Astrocyte of the spinal cord (primary cell): ENCODE measurements at places on chromosomes 13 and 19.

GRCh38 chr13:21813110-21813509 is 142.2 kb downstream of the FGF9 start:
- DNase-seq: no peak

DNA sequence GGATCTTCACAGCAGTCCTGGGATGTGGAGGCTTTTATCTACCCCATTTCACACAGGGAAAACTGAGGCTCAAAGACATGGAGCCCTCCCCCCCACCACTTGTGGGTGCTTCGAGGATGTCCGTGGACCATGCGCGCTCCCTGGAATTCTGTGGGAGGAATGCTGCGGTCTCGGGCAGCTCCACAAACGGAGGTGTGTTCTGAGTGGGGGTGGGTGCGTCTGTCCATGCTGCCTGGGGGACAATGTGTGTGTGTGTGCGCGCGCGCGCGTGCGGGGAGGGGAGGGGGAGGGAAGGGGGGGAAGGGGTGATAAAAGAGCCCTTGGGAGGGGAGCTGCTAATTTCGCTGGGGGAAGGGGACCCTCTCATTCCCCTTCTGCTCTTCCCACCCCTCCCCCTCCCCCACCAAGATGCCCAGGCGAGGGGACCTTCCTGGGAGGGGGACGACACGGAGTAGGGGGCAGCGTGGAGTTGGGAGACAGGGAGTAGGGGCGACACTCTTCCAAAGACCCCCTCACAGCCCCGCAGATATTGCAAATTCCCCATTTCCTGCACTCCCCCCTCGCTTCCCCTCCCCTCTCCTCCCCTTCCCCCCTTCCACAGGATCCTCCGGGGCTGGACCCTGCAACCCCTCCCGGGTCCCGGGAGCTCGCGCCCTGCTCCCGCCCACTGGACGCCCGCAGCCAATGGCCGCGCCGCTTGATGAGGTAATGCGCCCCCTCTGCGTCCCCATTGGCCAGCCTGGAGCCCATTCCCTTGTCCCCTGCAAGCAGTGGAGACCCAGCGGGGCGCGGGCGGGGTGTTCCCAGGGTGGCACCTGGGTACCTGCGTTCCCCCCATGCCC is 18.9 kb upstream of the ZNRF4 start:
- peak; percentile 55 for DNase-seq

- DNase-seq: peak; percentile 80
These were observed 41.9 kb upstream of the POSTN start for GRCh38 chr13:37640499-37640898.

DNA sequence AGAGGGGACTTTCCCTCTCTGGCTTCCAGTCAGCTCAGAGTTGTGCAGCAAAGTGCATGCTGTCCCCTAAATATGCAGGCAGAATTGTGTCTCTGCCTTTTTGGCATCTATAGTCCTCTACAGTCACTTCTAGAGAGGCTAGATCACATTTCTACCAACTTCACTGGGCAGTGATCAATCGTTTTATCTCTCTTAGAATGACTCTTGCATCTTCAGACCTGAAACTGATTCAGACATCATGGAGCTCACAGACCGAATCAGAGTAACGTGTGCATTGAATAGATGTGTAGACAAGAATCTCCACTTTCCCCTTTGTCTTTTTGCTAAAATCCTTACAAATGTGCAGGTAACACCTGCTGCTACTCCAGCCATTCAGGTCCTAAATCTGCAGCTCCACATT is 6.2 kb downstream of the ZNF253 start:
- no peak for DNase-seq

DNA sequence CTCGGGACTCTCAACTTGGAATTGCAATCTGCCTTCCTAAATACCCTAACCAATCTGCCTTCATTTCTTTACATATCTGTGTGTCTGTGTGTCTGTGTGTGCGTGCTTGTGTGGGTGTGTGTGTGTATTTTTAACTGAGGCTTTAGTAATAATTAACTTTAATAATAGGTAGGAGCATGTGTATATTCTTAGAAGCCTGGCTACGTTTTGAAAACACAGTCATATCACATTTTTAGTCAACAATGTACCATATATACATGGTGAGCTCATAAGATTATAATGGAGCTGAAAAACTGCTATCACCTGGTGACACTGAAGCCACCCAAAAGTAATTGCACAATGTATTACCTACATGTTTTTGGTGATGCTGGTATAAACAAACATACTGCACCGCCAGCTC is 65.4 kb upstream of the ATXN8OS start:
- DNase-seq: no peak

DNA sequence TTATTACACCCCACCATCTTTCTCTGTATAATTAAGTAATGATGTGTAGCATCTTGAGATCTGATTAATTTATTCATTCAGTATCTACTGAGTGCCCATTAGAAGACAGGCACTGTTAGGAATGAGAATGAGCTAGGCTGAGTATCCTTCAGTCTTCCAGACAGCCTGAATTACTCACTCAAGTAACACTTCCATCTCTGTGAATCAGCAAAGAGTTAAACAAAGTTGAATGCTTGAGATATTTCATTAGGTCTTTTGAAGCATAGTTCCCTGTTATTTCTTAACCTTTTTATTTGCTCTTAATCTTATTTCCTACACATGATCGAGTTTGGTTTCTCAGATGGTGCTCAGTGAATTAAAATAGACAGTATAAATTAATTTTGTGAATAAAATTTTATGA is 413.7 kb downstream of the DCT start:
- peak; percentile 36 for DNase-seq

DNA sequence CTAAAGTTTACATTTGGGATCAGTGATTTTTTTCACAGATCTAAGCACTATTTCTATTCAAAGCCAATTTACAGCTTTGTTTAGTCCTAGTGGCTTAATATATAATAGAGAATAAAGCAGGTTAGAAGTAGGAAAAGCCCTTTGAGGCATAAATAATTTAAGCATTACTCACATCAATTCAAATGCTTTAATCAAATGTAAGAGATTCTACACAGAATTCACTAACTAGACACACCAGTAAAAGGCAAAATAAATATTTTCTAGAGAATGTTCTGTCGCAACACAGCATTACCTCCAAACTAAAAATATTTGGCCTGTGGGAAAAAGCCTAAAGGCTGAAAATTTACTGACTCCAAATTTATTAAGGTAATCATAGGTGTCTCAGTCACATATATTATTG is 31.3 kb downstream of the KCTD12 start:
- DNase-seq: peak; percentile 28
